ENCODE measurements at places on chromosomes 7 and 10.

GRCh38 chr10:37489658-37490003, 364.2 kb downstream of the ANKRD30A start:
- no peak for DNase-seq

DNA sequence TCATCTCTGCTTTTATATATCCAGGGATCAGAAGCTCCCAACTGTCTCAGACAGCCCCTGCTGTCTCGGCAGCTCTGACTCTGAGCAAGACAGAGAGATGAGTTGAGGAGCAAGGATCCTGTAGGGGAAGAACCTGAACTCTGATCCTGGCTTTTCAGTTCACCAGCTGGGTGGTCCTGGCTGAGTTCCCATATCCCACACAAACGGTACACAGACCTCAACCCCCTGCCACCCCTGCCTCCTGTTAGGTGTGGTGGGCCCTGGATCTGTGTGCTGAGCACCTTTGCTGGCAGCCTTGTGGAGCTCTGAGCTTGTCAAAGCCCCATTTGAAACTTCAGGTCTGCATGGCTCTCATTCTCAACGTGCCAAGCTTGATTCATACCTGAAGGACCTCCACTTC, 54.3 kb upstream of the GPR26 start:
- no peak for DNase-seq

GRCh38 chr7:130853503-130854279, 119.7 kb upstream of the KLF14 start:
- DNase-seq = no peak

GRCh38 chr10:62638062-62638477, 166.4 kb upstream of the ADO start:
- no peak for DNase-seq

- DNase-seq = no peak
Observed at GRCh38 chr7:15972862-15973275, 286.4 kb upstream of the MEOX2 start.

DNA sequence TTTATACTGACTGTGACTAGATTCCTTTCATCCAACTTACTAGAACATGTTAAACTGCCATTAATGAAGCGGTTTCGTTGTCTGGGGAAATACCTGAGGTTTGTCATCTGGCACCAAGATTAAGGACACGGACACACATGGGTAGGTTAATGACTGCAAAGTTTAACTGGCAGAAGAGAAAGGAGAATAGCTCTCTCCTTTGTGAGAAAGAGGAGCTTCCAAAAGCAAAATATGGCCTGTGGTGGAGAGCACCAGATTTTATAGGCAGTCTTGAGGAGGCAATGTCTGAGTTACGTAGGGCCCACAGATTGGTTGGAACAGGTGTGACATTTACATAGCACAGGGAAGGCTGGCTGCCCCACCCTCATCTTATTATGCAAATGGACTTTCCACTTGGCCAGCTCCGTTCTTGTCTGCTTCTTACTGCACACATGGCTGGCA, 1193.0 kb upstream of the CELF2 start:
- DNase-seq = no peak

GRCh38 chr7:114687238-114687637, 234.7 kb upstream of the MDFIC start:
- DNase-seq = no peak

DNA sequence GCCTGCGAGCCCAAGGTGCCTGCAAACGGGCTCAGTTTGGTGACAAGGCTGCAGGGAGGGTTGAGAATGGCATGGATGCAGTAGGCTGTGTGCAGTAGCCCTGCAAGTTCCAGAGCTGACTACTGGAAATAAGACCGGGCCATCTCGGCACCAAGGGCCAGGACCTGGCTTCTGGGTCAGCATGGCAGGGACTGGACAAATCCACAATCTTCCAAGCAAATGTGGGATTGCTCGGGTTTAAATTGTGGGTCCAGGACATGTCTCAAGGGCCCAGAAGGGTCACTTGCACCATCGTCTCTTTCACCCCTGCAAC, 78.0 kb downstream of the GPR26 start:
- no peak for DNase-seq

GRCh38 chr7:8251195-8251594, 10.8 kb downstream of the ICA1 start:
- DNase-seq = no peak

DNA sequence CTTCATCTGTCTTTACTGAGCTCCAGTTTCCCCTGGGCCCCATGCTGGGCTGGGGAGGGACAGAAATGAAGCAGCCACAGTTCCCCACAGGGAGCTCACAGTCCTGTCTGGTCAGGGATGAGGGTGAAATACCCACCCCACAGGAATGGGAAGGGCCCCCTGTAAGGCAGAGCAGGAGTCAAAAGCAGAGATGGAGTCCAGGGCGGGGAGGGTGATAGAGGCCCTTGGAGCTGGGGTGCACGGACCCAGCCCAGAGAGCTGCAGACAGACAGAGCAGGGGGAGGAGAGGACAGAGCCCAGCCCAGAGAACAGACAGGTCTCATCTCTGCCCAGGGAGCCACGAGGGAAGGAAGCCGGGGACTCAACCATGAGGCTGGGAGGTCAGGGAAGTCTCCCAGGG, 34.9 kb upstream of the ZNF488 start:
- no peak for DNase-seq

DNA sequence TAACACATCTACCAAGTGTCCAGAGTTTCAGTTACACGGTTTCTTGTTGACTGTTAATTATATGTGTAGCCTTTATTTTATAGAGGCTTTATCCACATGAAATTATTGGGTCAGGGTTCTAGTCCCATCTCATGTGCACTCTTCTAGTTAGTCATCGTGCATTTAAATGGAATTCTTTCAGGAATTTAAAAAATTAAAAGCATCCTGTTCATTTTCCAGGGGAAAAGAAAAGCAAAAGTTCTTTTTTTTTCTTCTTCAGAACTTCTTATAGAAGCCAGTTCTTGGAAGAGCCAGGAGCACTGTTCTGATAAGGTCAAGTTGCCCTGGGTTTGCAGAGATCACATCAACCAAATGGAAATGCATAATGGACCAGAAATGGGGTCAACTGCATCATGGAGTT, 324.7 kb downstream of the INHBA start:
- no peak for DNase-seq

DNA sequence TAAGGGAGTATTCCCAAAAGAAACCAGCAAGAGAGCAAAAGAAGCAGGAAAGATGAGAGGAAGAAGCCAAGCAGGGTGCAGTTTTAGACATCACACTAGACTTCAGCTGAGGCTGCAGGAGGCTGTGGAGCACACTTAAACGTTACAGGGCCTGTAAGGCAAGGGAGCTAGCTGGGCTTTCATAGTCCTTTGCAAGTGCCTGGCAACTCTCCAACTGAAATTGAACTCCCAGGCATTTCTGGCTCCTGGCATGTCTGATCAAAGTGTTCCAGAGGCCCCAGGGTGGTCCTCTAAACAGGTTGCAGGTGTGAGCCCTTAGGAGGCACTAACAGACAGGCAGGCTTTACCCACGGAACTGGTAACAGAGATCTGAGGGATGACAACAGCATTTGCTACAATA, 750.2 kb downstream of the XPNPEP1 start:
- no peak for DNase-seq

- DNase-seq = no peak
Observed at GRCh38 chr7:68840991-68841390, 757.3 kb upstream of the AUTS2 start.

DNA sequence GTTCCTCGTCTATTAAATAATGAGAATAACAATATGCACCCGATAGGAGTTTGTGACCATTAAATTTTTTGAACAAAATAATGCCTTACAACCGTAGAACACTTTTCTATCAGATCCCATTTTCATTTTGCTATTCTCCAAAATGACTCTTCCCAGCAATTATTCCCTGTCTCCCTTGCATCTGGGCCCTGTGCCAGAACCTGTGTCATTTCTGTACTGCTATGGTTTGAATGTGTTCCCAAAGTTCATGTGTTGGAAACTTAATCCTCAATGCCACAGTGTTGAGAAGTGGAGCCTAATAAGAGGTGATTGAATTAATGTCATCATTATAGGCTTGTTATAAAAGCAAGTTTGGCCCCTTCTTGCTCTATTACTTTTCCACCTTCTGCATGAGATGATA, 33.2 kb upstream of the SMNDC1 start:
- DNase-seq = no peak

GRCh38 chr10:133467286-133467911, 13.7 kb downstream of the SCART1 start:
- no peak for DNase-seq

GRCh38 chr10:96327462-96327861, 23.2 kb downstream of the DNTT start:
- no peak for DNase-seq

DNA sequence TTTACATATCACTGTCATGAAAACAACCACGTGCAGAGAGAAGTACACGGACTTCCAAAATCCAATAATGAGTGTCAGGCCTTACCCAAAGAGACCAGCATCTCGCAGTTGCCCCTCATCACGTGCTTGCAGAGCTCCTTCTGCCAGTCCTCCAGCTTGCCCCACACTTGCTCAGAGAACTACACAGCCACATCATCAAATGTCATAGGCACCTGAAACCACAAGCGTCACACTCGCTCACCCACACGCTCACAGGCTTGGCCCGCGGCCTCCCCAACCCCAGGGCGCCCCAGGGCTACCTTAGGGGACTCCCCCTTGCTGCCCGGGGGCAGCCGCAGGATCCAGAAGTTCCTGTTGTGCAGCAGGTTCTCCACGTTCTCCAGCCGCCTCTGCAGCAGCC, 123.4 kb upstream of the ZNF746 start:
- DNase-seq = peak; percentile 65

DNA sequence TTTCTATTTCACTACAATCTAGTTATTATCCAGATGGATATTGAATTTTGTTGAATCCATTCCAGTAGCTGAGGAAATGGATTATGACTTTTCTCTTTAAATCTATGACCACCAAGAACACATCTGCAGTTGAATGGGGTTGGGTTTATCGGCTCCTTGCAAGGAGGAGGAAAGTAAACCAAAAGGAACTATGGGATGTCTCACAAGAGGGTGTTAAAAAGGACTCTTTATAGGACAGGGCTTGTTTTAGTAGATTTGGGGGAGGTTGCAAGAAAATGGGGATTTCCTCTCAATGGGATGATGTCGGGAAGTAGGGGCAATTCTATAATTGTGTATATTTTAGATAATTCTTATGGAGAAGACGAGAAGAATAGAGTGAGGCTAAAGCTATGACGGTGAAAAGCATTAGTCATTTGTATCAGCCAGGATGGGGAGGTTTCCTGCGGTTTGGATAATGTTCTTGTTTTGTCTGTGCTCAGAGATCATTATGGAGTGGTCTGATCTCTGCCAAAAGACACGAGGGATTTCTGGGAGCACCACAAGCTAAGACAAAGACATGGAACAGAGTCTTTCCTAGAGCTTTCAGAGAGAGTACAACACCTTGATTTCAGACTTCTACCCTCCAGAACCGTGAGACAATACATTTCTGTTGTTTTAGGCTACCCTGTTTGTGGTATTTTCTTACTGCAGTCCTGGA, 5.3 kb upstream of the LRRC61 start:
- DNase-seq = no peak

Measured in activated naive CD4-positive, alpha-beta T cell treated with Interleukin-2 at 50 U/mL for 16 hours (primary cell).